Neural crest cell (in vitro differentiated cells): ENCODE measurements at places on chromosomes 7 and 10.

DNA sequence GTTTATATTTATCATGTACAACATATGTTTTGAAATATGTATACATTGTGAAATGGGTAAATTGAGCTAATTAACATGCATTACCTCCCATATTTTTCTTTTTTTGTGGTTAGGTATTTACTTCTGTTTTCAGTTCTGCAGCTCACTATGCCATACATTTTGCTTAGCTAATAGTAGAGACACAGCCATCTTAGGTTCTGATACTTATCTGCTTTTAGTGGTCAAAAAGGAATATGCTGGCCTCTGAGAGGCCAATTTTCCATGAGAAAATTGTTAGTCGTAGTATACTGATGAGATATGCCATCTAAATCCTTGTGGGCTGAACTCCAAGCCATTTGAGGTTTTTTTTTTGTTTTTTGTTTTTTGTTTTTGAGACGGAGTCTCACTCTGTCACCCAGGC, 31.0 kb downstream of the SGPL1 start:
- DNase-seq = no peak

GRCh38 chr10:61662794-61663259, at the start of gene CABCOCO1:
Gene CABCOCO1, plus strand, starts transcription at chr10:61662929. Its CDS starts 44 bp downstream, at chr10:61662973.
- DNase-seq = peak; percentile 68

DNA sequence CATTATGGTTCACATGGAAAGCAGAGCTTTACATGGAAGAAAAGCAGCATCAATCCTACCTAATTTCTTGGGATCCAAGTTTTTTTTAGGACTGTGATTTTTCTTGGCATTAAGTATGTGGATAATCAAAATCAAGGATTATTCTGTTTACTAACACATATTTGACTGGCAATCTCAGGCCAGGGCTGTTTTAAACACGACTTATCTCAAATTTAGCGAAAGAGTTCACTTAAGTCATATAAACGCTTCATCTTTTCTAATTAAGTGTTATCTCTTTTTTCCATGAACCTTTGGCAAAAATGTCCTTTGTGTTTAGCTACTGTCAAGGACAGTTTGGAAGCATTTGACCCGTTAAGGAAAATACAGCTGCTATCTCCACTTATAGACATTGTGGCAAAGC, 92.0 kb downstream of the GNAI1 start:
- DNase-seq = no peak

DNA sequence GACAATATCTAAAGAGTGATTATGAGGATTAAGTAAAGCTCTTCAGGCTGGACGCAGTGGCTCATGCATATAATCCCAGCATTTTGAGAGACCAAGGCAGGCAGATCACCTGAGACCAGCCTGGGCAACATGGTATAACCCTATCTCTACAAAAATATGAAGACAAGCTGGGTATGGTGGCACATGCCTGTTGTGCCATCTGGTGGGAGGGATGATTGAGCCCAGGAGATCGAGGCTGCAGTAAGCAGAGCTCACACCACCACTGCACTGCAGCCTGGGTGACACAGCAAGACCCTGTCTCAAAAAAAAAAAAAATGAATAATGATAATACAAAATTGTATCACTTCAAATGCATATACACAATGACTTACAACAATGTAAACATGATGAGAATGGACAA, 195.6 kb upstream of the AUTS2 start:
- no peak for DNase-seq

DNA sequence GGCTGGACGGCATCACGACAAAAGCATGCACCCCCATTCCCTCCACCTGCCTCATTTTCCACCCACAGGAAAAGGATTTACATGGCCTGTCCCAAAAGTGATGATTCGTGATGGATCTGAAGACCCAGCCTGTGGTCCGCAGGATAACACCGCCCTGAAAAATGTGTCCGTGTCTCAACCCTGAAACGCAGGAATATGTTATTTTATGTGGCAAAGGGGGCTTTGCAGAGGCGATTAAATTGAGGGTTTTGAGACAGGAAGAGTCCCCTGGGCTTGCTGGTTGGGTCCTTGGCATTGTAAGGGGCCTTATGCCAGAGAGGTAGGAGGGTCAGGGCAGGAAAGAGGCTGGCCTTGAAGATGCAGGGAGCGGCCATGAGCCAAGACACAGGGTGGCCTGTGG, 80.2 kb upstream of the PPP2R2D start:
- DNase-seq = no peak

- no peak for DNase-seq
Measured at GRCh38 chr10:96814264-96814663, 17.8 kb upstream of the LCOR start.

- no peak for DNase-seq
Measured at GRCh38 chr7:45937301-45937700, 16.2 kb upstream of the IGFBP3 start.

DNA sequence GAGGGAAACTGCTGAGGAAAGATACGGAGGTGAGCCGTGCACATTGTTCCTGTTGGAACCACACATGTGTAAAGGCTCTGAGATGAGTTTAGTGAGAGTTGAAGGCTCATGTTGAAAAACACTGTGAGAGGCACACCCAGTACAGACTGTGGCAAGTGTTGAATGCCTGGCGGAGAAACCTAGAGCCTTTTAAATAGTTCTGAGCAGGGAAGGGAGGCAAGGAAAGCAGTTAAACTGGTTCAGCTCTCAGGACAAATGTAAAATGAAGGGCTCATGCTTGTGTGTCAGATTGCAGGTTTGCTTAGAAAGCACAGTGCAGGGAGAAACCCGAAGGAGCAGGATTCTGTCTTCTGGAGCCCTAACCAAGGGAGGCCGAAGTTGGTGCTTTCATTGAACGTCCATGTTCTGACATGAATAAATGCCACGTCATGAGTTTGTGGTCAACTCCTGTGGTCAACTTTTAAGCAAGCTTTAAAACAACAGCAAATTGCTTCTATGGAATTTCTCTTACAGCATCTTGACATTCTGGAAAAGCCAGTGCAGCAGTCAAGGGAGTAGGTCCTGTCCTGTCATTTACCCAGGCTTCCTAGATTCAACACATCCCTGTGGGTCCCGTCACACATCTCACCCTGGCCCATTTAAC, 650.9 kb upstream of the GALNT17 start:
- DNase-seq = no peak

DNA sequence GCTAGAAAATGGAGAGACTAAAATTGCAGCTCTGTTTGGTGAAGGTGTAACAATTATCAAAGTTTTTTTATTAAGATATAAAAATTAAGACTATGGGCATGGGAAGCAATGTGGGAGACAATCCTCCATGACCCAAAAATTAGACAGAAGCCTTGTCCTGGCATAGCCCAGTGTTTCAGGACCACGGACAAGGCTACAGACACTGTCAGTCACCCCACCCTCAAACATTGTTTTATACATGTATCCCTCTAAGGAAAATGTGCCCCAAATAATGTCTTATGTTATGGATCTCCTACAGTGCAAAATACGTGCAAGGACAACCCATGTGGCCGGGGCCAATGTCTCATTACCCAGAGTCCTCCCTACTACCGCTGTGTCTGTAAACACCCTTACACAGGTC, 24.0 kb downstream of the HABP2 start:
- peak; percentile 26 for DNase-seq

DNA sequence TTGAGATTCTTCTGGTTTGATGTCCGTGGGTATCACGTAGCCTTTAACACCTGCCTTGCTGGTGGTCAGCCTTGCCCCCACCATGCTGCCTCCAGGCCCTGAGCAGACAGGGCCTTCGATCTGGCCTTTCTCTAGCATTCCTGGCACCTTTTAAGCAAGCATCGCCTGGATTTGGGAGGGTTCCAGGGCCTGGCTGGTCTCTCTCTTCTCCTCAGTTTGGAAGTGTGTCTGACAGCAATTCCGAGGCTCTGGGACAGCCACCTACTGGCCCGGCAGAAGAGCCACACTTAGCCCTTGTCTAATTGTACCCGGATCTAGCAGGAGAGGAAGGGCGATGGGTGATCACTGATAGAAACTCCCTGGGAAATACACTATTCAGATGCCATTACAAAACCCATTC, 441.3 kb upstream of the MKI67 start:
- DNase-seq = no peak
